HCT116 (cell line): ENCODE measurements at places on chromosomes 2 and 18. TPM values are rescaled to one million over a fixed set of nuclear protein-coding genes. Genes with fewer than 3 reads are reported as not detected.

TMSB10 gene
- total RNA-seq, result 2,677 TPM

POTEI gene
- total RNA-seq, result 1.2 TPM

CLEC4F gene
- not detected for total RNA-seq

METAP1D gene
- 15.8 TPM for total RNA-seq

AMER3 gene
- not detected for total RNA-seq

GPR45 gene
- total RNA-seq, result 0.30 TPM

LDLRAD4 gene
- 1.2 TPM for total RNA-seq

PASK gene
- 45.8 TPM for total RNA-seq

DCAF17 gene
- total RNA-seq, result 17.7 TPM

NCK2 gene
- total RNA-seq, result 26.7 TPM

ACVR1C gene
- 1.2 TPM for total RNA-seq

ATP6V1B1 gene
- total RNA-seq, result 0.74 TPM

UCN gene
- 8.0 TPM for total RNA-seq

ANKRD36B gene
- total RNA-seq, result 16.5 TPM

TUBA3E gene
- not detected for total RNA-seq

CIAO1 gene
- 76.8 TPM for total RNA-seq
